ENCODE measurements at places on chromosomes 6 and 20.
A peak's percentile ranks its signal among the peaks of the same experiment; 100 is the strongest.

DNA sequence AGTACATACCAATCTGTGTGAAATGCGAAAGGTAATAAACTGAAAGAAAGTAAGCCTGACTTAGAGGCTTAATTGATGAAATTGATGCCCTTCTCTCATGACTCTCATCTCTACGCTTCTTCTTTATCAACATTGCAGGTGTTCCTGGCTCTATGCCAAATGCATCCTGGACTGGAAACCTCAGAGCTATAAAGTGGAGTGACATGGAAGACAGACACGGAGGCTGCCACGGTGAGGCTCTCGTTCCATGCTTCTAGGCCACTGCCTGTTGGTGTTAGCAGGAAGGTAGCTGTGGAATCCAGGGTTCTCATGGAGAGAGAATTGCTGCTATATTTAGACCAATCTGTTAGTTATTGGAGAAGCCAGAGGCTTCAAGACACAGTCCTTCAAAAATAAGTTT is 73.2 kb downstream of the C6orf52 start:
- DNase-seq: no peak

DNA sequence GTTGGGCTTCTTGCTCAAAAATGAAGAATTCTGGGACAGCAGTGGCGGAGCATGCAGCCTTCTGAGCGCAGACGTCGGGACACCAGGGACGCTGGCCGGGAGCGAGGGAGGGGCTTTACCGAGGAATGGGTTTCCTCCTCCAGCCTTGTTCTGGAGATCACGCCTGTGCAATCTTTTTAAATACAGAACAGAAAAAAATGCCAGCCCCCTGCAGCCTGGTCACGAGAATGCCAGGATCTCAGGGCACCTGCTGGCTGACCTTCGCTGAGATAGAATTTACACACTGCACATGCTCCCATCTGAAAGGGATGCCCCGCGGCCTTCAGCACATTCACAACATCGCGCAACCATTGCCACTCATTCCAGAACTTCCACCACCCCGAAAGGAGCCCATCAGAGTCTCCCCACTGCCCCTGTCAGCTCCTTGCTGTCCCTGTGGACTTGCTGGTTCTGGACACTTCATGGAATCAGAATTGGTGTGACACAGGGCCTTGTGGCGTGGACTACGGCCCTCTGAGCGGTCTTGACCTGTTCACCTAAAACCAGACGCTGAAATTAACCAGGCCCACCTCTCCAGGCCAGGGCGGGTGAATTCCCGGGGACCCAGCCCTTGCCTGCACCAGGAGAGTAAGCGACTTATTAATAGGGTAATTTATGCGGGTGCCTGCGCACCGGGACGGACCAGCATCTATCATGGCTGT is 20.6 kb upstream of the BHLHE23 start:
- DNase-seq: no peak

DNA sequence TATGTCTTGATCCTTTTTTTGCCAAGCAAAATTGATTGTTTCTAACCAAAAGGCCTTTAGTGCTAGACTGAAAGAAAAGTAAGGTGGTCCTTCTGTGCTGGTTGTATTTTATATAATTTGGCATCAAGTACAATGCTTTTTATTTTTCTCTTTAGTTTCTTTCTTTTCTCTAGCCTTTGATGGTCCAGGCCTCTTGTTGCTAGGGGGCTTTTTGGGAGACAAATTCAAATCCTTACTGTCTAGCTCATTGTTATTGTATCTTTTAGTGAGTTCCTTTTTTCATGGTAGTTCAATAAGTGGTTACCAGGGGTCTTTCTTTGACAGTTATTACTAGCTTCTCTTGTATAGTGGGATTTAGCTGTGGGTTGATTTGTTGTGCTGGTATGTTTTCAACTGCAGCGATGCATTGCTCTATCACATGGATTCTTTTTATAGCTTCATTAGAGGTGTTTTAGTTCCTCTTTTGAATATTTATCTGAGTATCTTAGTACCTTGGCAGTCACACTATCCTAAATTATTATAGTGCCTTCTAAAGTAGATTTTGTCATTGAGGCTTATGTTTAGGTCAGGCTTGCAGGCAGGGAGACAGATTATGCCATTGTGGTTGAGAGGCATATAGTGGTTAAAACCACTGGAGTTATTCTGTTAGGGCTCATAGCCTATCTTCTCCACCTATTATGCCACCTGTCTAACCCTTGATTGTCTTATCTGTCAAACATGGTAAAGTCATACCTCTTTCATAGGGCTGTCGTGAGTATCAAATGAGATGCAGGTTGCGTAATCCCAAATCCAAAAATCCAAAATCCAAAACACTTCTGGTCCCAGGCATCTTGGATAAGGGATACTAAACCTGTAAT is 49.5 kb downstream of the KCNS1 start:
- DNase-seq: no peak

DNA sequence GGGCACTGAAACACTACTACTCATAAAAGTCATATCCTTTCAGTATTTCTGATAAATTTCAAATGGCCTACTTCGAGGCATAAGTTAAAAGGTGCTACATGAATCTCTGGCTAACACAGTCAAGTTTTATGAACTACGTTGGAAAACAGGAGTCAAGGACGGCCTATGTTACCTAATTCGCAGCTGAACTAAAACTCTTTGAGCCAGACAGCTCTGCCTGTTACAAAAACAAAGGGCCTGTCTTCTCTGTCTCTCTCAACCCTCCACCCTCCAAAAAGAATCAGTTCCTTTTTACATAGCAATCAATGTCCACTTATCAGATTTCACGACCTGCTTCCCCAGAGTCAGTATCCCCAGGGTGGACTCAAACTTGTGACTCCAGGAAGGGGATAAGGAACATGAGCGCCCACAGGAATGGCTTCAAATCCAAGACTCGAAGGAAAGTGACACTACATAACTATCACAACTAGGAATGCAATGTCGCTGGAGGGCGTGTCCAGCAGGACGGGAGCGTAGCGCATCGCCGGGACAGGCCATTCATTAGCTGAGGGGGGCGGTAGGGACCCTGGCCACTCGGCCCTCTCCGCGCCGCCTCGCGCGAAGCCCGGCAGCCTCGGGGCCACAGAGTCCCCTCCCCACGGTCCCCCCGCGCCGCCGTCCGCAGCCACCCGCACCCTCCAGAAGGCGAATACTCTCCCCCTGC is 591 bp downstream of the IBTK start:
- DNase-seq: no peak

- DNase-seq: peak; percentile 16
Measured at GRCh38 chr6:142474531-142475289, 172.9 kb downstream of the ADGRG6 start.

DNA sequence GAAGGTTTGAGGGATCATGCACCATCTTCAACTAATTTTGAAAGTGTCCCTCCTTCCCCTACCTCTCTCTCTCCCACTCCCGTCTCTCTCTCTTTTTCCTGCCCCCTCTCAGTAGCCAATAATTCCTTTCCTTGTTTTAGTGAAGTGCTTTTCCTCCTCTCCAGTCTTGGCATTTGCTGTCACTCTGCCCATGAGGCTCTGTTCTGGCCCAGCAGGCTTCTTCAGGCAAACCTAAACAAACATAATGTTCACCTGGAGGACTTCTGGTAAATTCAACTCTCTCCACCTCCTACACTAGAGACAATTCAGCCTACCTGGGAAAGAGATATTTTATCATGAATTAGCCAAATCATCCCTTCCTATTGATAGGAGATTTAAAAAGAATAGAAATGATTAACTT is 320.4 kb upstream of the RNF24 start:
- no peak for DNase-seq

- DNase-seq: no peak
Measured at GRCh38 chr6:105880030-105880492, 206.1 kb upstream of the PRDM1 start.

- DNase-seq: no peak
Measured at GRCh38 chr6:108942556-108943492, 94.6 kb downstream of the ARMC2 start.

DNA sequence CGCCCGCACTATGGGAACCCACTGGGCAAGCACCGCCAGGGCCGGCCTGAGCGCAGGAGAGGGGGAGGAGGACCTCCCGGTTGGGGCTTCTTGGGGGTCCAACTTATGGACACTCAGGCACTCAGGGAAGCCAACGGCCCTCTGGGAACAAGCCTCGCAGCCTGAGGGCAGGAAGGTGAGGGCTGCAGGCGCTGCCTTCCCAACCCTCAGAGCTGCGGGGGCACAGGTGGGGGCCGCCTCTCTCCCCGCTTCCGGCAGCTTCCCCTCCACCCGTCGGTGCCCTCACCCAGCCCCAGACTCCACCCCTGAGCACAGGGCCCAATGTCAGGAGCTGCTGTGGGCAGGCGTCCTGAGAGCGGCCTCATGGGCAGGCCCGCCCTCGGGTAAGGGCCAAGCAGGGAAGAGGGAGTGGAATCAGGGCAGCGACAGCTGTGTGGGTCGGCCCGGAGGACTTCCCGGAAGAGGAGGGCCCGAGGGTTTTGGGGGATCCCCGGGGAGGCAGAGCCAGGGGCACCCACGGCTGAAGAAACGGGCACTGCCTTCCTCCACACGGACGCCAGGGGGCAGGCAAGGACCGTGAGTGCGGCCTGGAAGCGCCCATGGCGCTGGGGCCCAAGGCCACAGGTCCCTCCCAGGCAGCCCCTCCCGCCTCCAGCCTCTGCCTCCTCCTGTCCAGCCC is 488 bp upstream of the PTK6 start:
- DNase-seq: peak; percentile 93

DNA sequence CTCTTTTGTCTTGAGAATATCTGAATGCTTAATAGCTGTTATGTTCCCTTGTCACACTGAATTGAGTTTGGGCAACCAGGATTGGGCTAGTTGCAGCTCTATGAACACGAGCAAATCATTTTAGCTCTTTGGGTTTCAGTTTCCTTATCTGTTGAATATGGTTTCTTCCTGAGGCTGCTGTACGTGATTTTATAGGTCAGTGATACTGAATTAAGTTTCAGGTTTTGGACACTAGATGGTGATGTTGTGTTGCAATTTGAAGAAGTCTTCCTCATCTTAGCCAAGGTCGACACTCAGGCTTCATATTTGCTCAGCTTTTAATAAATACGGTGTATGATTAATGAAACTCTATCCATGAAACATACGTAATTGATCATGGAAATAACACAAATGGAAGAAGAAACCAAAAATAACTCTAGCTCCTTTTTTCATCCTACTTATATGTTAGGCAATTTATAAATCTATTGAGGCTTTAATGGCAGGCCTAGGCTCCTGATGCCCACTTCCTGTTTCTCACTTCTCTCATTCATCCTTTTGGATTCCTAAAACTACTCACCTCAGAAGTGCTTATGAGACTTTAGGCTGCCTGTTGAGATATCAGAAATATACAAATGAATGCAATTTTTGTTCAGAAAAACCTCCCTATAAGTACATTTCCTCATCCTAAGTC is 354.1 kb upstream of the MAP3K7 start:
- DNase-seq: peak; percentile 76

DNA sequence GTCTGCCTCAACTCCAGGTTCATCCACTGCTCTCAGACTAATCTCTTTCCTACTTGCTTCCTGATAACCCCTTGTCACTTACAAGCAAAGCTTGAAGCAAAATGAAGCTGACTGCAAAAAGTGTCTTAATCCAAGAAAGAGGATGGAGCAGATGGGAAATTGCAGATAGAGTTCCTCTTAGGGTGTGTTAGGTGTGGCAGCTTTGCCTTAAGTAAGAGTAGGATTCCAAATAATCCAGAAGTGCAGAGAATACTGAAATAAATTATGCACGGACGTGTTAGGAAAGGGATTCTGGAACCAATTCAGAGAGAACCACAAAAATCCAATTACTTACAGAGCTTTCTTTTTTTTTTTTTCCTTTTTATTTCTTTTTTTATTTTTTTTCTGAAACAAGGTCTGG is 6.1 kb upstream of the RPL7L1 start:
- no peak for DNase-seq

DNA sequence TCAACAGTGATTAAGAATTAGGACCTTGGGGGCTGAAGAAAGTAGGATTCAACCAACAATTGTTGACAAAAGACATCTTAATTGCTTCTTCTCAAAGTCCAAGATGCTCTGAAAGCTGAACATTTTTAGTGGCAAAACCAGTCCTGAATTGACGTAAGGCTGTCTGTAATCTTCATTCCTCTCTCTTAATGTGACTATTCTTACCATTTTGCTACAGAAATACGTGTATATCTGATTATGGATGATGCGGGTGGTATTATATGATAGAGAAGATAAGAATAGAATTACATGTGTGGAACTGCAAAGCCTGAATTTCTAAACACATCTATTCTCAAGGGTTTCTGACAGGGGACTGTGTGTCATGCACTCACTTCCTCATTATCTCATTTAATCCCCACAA is 130.3 kb upstream of the SASH1 start:
- DNase-seq: no peak

- DNase-seq: no peak
Measured at GRCh38 chr6:139230391-139230840, 61.4 kb downstream of the TXLNB start.

DNA sequence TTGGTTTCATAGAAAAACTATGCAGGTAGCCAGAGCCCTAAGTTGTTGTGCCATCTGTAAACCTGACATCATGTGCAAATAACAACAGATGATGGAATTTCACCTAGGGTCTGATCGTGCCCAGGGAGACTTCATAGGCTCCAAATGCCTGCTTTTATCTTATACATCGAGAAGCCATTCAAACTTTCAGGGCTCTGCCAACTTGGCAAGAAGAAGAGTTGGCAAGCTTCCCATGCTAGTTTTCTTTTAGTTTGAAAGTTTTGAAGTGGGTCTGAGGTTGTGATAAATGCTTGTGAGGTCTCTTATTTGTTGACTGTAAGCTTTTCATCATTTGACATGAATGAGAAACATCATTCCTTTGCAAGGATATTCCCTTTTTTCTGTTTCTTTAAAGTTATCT is 175.4 kb upstream of the FLRT3 start:
- no peak for DNase-seq

GRCh38 chr6:14759976-14760672 is 485.7 kb upstream of the JARID2 start:
- no peak for DNase-seq

DNA sequence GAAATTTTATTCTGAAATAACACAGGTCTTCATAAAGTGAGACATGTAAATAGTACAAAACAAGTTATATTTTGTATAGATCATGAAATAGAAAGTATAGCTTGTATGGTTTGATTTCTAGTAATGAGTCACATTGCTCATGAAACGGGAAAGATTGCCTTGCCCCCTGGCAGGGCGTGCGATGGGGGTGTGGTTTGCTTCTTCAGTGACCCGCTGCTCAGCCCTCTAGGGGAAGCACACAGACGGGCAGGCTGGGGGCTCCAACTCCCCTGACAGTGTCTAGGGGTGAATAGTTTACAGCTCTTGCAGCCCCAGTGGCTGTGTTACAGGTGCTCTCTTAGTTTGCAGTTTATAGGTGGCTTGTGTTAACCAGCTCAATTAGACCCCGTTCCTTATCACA is 170.5 kb upstream of the RGS17 start:
- no peak for DNase-seq

GRCh38 chr20:58331961-58332551 is 22.5 kb downstream of the RAB22A start:
- no peak for DNase-seq

DNA sequence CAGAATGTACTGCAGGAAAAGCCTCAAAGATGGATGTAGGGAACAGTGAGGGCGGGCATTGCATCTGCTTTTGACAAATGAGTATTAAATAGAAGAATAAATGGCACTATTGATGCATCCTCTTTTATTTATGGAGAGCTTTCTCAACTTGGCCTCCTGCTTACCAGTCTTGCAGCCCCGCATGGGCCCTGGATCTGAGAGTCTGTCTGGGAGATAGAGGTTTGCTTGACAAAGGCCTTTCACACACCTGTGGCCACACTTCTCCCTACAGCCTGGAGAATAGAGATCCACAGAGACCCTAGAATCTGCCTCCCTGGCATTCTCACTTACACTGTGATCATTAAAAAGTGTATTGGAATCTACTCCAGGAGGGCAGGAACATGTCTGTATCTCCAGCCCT is 203.8 kb upstream of the CDH4 start:
- DNase-seq: no peak

Data from GM12864 (cell line).